ENCODE measurements at places on chromosomes 16 and 17.

- no peak for DNase-seq
These were observed 37.5 kb upstream of the TOM1L1 start for GRCh38 chr17:54863176-54863575.

GRCh38 chr16:31357324-31358109 lies 2.5 kb downstream of the ITGAX start:
- no peak for DNase-seq

GRCh38 chr17:73785958-73786743 lies 141.9 kb upstream of the SDK2 start:
- no peak for DNase-seq

DNA sequence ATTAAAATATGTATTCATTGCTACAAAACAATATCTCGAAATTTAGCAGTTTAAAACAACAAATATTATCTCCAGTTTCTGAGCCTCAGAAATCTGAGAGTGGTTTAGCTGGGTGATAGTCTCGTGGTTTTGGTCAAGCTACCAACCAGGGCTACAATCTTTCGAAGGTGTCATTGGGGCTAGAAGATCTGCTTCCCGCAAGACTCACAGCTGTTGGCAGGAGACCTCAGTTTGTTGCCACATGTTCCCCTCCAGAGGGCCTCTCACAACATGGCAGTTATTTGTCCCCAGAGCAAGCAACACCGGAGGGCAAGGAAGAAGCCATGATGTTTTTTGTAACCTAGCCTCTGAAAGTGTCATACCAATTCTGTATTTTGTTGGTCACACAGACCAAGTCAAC lies 12.0 kb upstream of the BCAS3 start:
- DNase-seq, result no peak

DNA sequence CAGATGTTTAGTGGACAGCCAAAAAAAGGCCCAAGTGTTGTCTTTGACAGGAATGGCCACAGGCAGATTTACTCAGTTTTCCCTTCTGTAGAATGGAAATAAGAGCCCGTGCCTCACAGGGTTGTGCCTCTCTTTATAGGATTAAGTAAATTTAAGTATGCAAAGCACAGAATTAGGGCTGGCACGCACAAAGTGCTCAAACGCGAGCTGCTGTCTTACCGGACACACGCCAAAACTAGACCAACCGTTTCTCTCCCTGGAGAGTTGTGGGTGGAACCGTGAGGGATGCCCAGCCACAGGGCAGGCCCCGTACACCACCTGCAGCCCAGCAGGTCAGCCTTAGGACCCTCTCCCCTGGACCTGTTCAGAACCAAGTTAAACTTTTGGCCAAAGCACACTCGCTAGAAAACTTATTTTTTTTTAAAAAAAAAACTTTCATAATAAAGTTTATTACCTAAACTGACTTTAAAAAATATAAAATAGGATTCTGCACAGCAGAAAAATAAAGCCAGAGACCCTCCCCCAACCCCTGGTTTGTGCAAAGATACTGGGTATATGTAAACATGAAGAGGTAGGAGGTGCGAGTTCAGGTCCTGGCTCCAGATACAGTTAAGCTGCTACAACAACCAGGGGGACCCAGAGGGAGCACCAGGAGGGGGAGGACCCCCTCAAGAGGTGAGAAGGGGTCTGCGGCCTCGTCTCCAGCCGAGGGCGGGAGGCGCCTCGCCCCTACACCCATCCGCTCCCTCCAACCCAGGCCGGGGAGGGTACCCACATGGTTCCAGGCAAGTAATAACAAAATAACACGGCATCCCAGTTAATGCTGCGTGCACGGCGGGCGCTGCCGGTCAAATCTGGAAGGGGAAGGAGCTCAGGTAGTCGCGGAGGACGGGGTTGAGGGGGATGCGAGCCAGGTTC lies 1.8 kb downstream of the SOCS1 start:
- no peak for DNase-seq

- DNase-seq, result no peak
These were observed 80.0 kb downstream of the MARCHF10 start for GRCh38 chr17:62727916-62728672.

DNA sequence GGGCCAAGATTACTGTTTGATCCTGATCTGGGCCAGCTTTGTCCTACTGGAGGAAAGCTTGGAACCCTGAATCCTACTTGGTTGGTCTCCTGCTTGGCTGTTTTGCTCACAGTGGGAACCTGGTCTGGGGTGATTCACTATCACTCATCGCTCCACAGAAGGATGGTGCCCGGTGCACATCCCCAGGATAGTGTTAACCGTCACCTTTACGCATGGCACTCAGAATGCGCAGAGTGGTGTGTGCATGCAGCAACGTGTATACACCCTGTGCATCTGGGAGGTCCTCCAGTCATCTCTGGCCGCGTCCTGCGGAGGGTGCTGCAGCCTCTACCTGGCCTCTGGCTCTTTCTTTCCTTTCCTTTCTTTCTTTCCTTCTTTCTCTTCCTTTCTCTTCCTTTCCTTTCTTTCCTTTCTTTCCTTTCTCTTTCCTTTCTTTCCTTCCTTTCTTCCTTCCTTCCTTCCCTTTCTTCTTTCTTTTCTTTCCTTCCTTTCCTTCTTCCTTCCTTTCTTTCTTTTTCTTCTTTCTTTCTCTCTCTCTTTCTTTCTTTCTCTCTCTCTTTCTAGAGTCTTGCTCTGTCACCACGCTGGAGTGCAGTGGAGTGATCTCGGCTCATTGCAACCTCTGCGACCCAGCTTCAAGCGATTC lies 13.1 kb downstream of the SOCS3 start:
- DNase-seq, result no peak

GRCh38 chr17:32441886-32442285 lies 2.4 kb upstream of the PSMD11 start:
- DNase-seq, result no peak

DNA sequence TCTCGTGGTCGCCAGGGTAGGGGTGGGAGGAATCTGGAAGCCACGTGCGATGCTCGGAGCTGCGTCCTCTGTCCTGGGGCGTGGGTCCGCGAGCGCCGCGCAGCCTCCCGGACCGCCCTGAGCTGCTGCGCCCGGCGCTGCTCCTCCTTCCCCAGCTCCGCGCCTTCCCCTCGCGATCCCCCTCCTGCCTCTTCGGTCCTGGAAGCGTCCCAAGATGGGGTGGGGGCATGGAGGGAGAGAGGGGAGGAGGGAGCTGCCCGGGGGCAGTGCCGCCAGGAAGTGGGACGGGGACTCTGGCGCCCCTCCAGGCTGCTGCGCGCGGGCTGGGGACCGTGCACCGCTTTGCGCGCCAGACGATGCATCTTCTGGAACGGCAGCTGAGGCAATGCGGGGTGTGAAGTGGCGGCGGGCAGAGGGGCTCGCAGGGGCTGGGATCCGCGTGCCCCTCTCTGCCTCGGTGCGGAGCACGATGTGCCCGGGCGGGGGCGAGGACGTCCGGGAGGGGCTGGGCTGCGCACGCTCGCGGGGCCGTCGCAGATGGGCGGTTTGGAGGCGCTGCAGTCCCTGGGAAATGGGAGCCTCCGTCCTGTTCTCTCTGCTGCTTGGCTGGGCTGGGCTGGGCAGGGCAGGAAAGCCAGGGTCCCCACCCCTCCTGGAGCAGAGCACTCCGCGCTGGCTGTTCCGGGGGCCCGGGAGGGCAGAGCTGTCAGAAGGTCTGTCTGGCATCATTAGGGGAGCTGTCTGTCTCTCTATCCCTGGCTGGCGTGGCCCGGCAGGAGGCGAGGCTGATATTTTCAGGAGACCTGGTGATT lies 388.0 kb downstream of the SEC14L1 start:
- no peak for DNase-seq

DNA sequence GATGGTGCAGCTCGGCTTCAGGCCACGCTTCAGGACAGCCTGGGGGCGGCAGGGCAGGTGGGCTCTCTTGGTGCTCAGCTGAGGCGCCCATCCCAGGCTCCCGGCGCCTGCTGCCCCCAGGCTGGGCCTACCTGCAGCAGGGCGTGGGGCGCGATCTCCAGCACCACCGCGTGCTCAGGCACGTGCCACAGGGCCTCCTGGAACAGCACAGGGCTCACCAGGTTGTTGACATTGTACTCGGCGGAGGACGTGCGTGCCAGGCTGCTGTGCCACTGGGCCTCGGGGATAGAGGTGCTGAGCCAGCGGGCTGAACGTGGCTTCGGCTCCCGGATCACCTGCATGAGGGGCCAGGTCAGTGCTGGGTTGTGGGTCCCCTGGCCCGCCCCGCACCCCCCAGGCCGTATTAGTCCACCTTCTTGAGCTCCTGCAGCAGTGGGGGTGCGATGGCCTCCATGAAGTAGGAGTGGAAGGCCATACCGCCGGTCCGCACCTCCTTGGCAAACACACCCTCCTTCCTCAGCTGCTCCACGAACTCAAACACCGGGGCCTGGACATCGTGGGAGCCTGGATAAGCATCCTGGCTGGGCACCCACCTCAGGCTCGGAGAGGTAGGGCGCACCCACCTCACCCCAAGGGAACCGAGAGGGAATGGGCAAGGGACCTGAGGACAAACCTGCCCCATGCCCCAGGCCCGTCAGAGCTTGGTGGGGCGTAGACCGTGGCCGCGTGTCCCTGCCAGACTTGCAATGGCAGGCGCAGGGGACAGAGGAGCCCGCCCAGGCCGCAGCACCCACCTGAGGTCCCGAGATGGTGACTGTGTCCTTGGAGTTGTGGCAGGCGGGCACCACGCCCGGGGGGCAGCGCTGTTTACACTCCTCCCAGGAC lies 9.0 kb downstream of the FASN start:
- no peak for DNase-seq

DNA sequence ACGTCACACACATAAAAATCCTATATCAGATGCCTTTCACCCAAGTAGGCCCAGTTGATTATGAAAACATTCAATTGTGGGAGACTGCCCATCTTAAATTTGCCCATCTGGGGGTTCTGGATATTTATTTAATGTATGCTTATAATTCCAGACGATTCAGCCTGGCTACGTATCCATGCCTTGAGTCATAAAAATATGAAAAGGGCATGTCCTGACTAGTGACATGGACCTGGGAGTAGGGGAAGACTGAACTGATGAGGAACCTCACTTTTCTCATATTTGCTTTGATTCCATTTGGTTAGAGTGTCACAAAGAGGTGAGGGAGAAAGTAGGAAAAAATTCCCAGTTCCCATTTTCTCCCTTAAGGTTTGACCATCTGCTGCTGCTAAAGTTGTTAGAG lies 122.5 kb upstream of the GNAO1 start:
- no peak for DNase-seq

DNA sequence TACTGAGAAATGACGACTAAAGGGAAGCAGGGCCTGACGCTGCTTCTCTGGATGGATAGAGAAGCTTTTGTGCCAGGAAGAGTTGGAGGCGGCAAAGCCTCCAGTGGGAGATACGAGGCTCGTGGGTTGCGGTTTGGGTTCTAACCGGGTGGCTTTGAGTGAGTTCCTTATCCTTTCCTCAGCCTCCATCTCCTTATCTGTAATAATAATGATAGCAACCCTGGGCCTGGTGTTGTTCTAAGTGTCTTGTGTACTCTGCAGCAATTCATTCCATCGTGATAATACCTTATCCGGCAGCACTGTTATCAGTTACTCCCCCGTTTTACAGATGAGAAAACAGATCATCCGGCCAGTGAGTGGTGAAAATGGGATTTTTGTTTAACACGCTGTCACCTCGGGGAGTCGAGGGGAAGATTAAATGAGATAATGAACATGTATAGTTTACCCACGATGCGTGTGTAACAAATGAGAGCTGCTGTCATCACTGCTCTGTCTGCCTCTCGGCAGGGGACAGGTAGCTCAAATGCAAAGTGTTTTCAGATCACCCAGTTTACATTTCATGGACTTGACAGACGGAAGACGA lies 52.0 kb upstream of the LHX1 start:
- no peak for DNase-seq

DNA sequence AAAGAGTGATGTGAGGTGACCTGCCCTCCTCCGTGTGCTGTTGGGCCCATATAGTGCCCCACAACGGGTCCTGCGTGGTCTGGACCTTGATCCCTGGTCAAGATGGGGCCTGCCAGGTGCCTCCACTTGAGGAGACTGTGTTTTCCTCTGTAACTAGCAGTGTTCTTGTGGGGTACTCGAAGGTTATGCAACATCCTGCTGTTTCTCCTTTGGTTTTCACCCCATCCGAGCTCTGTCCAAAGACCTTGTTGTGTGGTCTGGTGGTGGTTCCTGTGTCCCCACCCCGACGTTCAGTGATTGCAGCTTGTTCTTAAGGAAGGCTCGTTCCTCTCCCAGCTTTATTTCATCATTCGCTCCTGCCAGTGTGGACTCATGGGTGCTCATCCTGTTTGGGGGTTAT lies 38.7 kb upstream of the ZNF750 start:
- no peak for DNase-seq

- DNase-seq, result no peak
These were observed 54.6 kb downstream of the GPRC5B start for GRCh38 chr16:19829844-19830692.

GRCh38 chr17:10198509-10199249 lies at the start of gene GAS7:
Gene GAS7 (minus strand): TSS chr17:10198606.
- no peak for DNase-seq

DNA sequence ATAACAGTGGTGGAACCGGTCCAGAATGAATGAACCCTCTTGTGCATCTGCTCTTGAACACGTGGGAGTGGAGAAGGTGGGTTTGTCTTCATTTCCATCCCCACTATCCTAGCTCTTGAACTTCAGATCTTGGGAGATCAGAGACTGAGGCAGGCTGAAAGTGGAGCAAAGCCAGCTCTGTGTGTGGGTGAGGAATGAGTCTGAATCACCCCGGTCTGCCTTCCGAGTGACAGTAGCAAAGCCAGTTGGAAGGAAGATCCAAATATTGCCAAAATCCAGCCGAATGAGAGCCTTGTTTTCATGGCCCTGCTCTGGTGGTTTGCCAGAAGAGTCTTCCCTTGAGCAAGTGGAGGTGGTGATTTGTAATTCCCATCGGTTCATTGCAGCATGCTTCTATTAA lies 29.0 kb upstream of the ASIC2 start:
- no peak for DNase-seq

DNA sequence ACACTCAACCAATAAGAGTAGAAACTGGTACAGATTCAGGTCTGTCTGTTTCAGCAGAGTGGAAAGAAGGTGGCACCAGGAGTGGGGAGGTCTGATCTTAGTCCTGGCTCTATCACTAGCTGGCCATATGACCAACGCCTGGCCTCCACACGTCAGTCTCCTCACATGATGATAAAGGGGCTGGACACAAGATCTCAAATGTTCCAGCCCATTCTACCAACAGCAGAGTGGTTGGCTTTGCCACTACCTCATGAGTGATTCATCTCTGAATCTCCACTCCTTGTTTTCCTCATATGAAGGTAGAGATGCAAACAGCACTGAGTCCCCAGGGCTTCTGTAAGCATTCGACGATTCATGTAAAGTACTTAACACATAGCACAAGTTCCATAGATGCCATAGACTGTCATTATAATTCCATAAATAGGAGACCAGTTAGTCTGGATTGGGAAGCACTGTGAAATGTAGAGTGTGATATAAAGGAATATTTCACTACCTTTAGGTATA lies 281.9 kb upstream of the ASIC2 start:
- DNase-seq, result no peak

- DNase-seq, result no peak
These were observed 15.7 kb upstream of the RNF213 start for GRCh38 chr17:80244871-80245509.

GRCh38 chr17:3983606-3984484 lies 19.6 kb upstream of the ATP2A3 start:
- DNase-seq, result no peak

- no peak for DNase-seq
These were observed 10.9 kb downstream of the ABCC1 start for GRCh38 chr16:15960124-15960971.

Measured in activated T-helper 1 cell treated with anti-CD3 and anti-CD28 coated beads, Interleukin-2, amount 50 U/mL, for 16 hours (primary cell).